ENCODE measurements at places on chromosomes 3 and 15.

- no peak for DNase-seq
Measured at GRCh38 chr3:119388577-119388976, 74.8 kb downstream of the TMEM39A start.

DNA sequence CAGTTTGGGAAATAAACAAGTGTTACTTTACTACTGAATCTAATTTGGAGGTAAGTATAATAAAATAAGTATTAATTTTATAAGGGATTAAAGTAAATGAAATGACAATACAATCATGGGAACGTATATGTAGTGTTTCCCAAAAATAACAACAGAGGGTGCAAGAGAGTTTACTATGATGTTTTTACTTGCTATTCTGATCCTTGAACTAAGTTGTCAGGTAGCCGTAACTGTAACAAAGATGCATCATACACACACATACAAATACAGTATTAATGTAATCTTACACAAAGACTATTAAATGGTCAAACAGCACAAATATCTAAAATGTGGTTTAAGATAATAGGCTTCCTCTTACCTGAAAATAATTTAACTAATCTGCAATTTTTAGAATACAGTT, 311.4 kb downstream of the TBC1D5 start:
- peak; percentile 6 for DNase-seq

DNA sequence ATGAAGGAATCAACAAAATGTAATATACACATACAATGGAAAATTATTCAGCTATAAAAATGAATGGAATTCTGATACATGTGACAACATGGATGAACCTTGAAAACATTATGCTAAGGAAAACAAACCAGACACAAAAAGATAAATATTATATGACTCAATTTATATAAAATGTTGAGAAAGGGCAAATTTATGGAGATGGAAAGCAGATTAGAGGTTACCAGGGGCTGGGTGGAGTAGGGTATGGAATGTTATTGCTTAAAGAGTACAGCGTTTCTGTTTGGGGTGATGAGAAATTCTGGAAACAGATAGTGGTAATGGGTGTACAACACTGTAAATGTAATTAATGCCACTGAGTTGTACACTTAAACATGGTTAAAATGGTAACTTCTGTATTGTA, 50.9 kb downstream of the EMC4 start:
- DNase-seq = no peak

DNA sequence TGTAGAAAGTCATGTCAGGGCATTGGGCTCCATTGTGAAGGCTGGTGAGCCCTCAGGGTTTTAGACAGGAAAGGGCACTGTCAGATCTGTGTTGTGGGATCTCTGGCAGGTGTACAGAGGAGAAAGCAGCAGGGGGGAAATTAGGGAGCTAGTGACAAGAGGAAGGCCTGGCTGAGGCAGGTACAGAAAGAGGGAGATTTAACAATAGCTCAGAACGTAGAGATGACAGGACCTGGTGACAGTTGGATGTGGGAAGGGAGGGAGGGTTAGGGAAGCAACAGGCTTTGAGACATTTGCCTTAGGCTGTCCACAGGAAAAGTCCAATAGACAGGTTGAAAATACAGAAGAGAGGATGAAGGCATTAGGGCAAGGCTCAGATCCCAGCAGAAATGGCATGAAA, 288.1 kb downstream of the EPHB1 start:
- no peak for DNase-seq

GRCh38 chr3:163563485-163563884, 1514.8 kb downstream of the SI start:
- DNase-seq = no peak

Data from CD4-positive, alpha-beta T cell treated with Interleukin-12 subunit alpha and Interleukin-12 subunit beta, for 1 hour (primary cell).